ENCODE measurements at places on chromosomes 2 and 18.
A peak's percentile ranks its signal among the peaks of the same experiment; 100 is the strongest.

DNA sequence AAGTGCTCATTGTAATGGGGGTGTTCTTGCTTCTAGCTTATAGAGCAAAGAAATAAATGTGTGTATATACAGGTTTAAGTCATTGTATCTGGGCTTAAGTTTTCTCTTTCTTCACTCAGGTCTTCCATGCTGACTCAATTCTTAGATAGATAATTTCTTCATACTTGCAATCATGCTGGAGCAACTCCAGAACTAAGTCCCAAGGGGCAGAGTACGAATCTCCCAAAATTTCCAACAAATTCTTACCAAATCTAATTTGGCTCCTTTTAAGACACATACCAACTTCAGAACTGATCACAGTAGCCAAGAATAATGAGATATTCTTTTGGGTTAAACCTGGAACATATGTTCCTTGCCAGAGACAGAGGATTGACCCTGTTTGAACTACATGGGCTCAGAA, 4.3 kb upstream of the SPAG16 start:
- no peak overlapping the region for H3K27ac ChIP-seq
- H3K27me3 ChIP-seq: peaks cover 10% of the 10 kb centered on the region
- H3K4me1 ChIP-seq: peaks cover 16% of the 10 kb centered on the region
- H3K36me3 ChIP-seq: peaks cover 4% of the 10 kb centered on the region
- no peak for DNase-seq

GRCh38 chr2:153519257-153519875, 40.8 kb upstream of the RPRM start:
- H3K4me3 ChIP-seq: no peak overlapping the region
- H3K27me3 ChIP-seq: peaks cover 11% of the 10 kb centered on the region
- DNase-seq: peak; percentile 59

DNA sequence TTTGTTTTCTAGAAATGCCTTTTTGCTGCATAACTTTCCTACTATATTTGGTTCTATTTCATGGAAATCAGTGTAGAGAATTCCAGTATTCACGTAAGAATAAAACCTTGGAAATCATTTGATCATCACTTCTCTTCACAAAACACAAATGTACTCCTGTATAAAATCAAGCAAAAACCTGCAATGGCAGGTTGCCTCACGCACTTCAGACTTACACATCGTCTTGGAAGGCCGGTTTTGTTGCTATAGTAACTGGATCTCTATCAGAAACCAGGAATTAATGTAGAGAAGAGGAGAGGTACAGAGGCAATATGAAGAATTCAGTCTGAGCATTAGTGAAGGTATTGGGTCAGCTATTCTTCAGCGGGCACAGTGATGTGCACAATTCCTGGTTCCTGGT, 370.7 kb upstream of the CYRIA start:
- no peaks in the 10 kb centered on the region for H3K36me3 ChIP-seq
- no peak for DNase-seq
- no peak overlapping the region for H3K4me3 ChIP-seq
- H3K27ac ChIP-seq: no peak overlapping the region
- H3K27me3 ChIP-seq: no peaks in the 10 kb centered on the region
- H3K4me1 ChIP-seq: no peaks in the 10 kb centered on the region

- no peaks in the 10 kb centered on the region for H3K27me3 ChIP-seq
- DNase-seq: no peak
- peaks cover 36% of the 10 kb centered on the region for H3K4me1 ChIP-seq
- H3K4me3 ChIP-seq: peak overlapping the region; percentile 86
These were observed 1.0 kb upstream of the NPHP1 start for GRCh38 chr2:110205660-110206455.

- H3K27me3 ChIP-seq: peaks cover 89% of the 10 kb centered on the region
- no peak overlapping the region for H3K4me3 ChIP-seq
- no peak overlapping the region for H3K27ac ChIP-seq
- peaks cover 8% of the 10 kb centered on the region for H3K4me1 ChIP-seq
- DNase-seq: no peak
These were observed 8.3 kb downstream of the EVX2 start for GRCh38 chr2:176075481-176075880.

DNA sequence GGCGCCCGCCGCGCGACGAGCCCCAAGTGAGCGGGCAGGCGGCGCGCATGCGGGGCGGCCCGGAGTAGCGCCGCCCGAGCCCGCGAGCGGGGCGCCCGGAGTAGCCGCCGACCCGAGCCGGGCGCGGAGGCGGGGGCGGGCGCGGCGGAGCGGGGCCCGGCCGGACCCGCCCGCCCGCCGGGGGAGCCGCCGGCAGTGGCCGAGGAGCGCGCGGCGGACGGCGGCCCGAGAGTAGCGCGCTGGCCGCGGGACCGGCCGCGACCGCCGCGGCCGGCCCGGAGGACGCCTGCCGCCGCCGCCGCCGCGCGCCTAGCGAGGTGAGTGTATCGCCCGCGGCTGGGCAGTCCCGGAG, at the start of gene GALNT1:
GALNT1 (plus strand) TSS at position 195 of the 352 bp plus-strand sequence. CDS start 72,923 bp downstream, outside the sequence.
- H3K36me3 ChIP-seq: peaks cover 3% of the 10 kb centered on the region
- peaks cover 45% of the 10 kb centered on the region for H3K4me1 ChIP-seq
- no peak for DNase-seq
- peak within 1 kb of the TSS; percentile 77 for H3K4me3 ChIP-seq

- no peaks in the 10 kb centered on the region for H3K27me3 ChIP-seq
- H3K4me1 ChIP-seq: peaks cover 5% of the 10 kb centered on the region
- H3K36me3 ChIP-seq: no peaks in the 10 kb centered on the region
- no peak overlapping the region for H3K27ac ChIP-seq
- no peak for DNase-seq
These were observed 20.3 kb downstream of the MYO1B start for GRCh38 chr2:191265311-191266170.

DNA sequence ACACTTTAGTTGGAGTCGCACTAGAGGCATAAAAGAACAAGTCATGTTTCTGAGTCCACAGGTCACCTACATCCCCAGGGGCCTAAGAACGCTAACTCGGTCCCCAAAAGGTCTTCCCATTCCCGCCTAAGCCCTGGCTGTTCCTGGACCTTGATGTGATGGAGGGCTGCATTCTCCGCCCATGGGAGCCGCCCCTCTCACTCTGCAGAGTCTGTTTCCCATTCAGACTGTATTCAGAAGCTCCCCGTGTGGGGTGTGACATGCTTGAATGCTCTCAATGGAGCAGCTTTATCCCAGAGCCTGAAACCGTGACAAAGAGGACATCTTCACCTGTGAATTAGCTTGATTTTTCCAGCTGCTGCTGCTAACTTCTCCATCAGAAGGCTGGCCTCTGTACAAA, 319.0 kb upstream of the KLHL29 start:
- DNase-seq: no peak
- H3K27me3 ChIP-seq: peaks cover 4% of the 10 kb centered on the region
- H3K36me3 ChIP-seq: no peaks in the 10 kb centered on the region
- no peaks in the 10 kb centered on the region for H3K4me1 ChIP-seq

- no peaks in the 10 kb centered on the region for H3K4me1 ChIP-seq
- no peak for DNase-seq
- H3K27me3 ChIP-seq: peaks cover 2% of the 10 kb centered on the region
- H3K27ac ChIP-seq: no peak overlapping the region
These were observed 284.6 kb downstream of the PHLPP1 start for GRCh38 chr18:62999921-63000320.

DNA sequence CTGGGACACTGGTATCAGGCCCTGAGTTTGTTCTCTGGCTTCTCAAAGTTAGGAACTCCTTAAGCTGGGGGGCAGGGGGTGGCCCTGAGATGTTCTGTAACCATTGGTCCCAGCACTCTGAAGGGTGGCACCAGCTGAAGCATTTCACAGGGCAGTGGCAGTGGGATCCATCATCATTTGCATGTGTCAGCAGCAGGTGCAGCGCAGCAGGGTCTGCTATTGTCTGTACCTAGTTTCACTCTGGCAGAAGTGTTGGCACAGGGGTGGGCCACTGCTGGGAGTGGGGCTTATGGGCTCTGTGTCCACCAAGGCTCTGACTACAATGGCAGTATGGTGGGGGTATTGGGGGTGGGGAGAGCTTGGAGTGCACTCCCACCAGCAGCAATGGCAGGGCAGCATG, 460.4 kb upstream of the ZNF804A start:
- no peak overlapping the region for H3K4me3 ChIP-seq
- H3K27me3 ChIP-seq: no peaks in the 10 kb centered on the region
- DNase-seq: no peak
- no peaks in the 10 kb centered on the region for H3K36me3 ChIP-seq

- no peak for DNase-seq
These were observed 89.6 kb downstream of the COMMD1 start for GRCh38 chr2:61995065-61995464.
